GM13976 (cell line): ENCODE measurements at places on chromosomes 7 and 10.

DNA sequence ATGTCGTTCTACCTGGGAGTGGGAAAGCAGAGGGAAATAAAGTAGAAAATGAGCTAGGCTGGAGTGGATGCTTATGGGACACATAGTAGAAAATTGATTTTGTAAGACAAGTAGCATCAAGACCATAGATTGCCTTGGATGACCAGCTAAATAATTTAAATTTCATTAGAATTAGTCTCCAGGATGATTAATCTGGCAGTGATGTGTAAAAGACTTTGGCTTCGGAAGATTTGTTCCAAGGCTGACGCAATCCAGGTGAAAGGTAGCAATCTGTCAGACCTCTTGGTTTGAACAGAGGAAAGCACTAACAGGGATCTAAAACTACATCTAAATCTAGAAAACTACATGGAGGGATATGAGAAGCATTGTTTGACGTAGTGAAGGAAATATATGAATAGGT is 236.5 kb downstream of the ARL4A start:
- no peak for DNase-seq

DNA sequence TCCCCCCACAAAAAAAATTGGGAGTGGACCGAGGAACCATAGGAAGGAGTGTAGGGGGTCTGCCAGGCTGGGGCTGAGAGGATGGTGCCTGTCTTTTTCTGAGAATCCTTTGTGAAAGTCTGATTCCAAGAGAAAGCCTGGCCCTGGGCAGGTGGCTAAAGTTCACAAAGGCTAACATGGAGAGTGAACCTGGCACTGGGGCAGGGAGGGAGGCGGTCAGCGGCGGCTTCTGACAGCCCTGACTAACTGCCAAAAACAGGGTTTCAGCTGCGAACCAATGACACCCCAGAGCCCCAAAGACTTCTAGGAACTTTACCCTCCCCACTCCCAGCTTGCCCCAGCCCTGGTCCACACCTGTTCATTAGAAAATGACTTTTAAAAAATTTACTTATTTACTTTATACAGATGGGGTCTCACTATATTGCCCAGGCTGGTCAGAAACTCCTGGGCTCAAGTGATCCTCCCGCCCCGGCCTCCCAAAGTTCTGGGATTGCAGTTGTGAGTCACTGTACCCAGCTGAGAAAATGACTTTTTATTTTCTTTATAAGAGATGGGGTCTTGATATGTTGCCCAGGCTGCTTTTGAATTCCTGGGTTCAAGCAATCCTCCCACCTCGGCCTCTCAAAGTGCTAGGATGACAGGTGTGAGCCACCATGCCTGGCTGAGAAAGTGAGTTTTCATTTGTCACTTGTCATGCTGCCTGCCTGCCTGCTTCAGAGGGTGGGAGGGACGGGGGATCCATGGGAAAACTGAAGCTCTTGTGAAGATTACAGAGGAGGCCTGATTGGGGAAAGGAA is 61.0 kb upstream of the DUSP5 start:
- DNase-seq: no peak

- DNase-seq: no peak
Observed at GRCh38 chr7:39304668-39305405, 261.4 kb upstream of the YAE1 start.

GRCh38 chr10:98030093-98030821 is at the start of gene CRTAC1:
Gene CRTAC1 (minus strand): TSS chr10:98030621. CDS start chr10:98030472, 149 bp downstream.
- DNase-seq: no peak
